ENCODE measurements at places on chromosomes 3 and 15. TPM values are rescaled to one million over a fixed set of nuclear protein-coding genes. Genes with fewer than 3 reads are reported as not detected.

- peak; percentile 86 for DNase-seq
Observed at GRCh38 chr3:106609666-106610301, 741.0 kb upstream of the CBLB start.

ARRDC4 gene
- total RNA-seq, result 33.1 TPM

CPNE9 gene
- not detected for total RNA-seq

DNA sequence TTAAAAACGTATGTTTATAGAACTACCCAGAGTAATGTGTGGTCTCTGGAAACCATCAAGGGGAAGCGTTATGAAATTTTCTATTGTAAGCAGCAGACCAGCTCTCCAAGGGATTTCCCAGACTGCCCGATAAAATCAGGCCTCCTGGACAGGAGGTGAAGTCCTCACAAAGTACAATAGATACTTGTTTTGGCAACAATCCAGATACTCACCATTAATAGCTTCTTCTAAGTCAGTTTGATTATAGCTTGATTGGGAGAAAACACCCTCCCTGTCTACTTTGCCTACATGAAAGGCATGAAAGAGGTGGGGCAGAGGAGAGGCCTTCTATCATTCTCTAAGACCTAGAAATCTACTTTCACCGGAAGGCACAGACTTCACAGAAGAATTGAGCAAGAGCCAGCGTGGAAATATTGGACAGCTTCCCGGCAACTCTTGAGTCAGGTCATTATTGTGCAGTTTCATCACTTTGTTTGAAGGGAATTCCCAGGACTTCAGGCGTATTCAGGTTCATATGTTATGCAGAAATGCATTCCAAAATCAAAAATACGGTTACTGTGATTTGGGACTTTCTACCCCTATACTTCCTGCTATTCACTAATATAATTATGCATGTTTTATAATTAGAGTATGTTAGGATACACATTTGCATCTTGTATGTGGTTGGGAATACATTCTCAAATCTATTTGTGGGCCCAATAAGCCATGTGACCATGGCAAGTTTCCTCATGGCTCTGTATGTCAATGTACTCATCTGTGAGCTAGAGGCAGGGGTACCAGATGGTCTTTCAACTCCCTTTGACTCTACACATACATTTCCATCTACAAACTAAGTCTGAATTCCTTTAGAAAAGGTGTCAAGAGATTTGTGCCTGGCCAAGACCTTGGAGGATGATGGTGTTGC is 103.5 kb downstream of the CD47 start:
- peak; percentile 96 for DNase-seq

DCUN1D1 gene
- 28.5 TPM for total RNA-seq

- no peak for DNase-seq
Observed at GRCh38 chr3:158249183-158249582, 139.3 kb downstream of the RSRC1 start.

DNA sequence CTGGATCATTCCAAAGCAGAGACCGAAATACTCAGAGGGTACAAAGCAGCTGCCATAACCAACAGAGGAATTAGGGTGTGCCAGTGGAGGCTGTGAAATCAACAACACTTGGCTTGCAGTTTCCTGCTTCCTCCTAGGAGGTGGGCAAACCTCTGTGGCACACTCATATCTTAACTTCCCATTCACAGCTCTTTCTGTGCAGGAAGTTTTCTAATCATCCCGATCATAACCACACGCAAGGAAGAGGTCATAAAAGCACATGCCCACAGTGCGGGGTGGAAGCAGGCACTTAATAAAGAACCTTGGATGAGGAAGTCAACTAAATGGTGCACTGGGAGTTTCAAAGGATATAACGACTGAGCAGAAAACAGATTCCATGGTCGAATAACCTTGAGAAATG is 5.1 kb downstream of the SCAMP2 start:
- no peak for DNase-seq

DNA sequence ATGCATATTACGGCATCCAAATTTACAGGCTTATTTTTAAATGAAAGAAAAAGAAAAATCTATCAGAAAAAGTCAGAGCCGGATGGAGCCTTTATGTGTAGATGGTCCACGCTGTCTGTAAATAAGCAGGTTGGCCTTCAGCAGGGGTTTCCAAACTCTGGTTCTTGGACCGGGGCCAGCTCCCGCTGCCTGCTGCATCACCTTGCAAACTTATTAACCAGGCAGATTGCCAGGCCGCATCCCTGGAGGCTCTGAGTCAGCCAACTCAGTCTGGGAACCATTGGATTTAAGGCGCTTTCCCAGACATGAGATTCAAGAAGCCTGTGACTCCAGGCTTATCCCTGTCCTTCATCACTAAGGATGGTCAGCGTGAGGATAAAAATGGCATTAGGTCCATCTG is 212.4 kb downstream of the OPA1 start:
- peak; percentile 62 for DNase-seq

LRRK1 gene
- 6.8 TPM for total RNA-seq

CISH gene
- 1.0 TPM for total RNA-seq

DNA sequence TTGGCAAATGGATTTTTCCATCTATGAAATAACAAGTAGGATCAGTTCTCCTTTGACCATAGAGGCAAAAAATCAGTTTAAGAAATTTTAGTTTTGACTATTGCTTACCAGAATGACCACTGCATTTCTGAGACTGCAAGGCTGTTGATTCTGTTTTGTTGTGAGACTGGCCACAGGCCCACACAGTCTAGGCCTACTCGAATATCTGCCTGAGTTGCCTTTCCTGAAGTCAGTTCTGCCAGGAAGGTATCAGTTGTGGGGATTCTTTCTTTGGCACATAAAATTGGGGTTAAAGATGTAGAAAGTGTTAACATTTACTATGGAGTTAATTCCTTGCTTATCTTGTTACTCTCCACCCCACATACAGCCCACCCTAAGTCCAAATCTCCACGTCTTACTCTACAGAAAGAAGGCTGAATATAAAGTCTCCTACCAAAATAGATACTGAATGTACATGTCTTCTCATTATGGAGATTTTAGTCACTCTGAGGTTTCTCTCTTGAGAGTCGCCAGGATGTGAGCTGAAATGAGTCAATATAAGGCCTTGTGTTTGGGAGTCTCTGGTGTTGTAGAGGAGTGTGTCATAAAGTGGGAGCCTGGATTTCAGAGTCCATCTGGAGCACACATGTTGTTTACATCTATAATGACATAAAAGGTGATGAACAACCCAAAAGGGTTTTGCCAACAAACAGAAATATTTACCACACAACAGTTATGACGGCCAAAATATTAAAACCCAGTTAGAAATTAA is 45.0 kb upstream of the WWTR1 start:
- DNase-seq, result peak; percentile 97

- DNase-seq, result no peak
Observed at GRCh38 chr3:11565932-11566331, 77.8 kb downstream of the VGLL4 start.

DNA sequence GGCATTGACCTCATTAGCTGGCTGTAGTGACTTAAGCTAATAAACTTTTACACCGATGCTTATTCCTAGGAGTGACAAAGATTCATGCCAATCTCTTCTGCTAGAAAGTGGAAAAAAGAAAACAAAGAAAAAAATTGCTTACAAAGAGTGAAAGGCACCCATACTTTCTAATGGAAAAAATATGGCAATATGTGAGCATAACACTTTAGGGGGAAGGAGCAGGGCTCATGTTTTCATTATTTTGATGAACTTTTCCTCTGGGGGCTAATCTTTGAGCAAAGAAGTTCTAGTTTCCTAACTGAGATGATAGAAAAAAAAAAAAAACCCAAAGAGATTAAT is 94.8 kb upstream of the THRB start:
- DNase-seq, result no peak

GRCh38 chr3:156525808-156526207 is 29.1 kb downstream of the SSR3 start:
- DNase-seq, result no peak

- DNase-seq, result peak; percentile 47
Observed at GRCh38 chr3:40780925-40781406, 256.2 kb downstream of the ZNF621 start.

DNA sequence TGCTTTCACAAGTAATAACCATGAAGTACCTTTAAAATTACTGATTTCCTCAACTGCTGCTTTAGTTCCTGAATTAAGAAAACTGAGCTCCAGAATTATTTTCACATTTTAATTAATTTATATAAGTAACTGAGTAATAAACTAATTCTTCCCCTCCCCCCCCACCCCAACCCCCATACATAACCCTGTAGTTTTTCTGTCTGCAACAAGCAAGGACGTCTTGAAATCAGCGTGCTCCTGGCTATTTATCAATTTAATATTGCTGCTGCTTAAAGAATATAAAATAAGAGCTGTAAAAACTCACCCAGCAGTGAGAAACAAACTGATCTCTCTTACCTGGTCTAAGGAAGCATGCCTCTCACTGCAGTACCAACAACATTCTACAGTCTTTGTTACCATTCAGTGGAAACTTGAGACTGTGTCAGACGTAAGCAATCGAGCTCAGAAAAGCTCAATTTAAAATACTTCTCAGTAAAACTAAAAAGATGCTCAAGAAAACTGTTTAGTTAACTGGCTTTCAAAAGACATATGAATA is 121.0 kb downstream of the TFDP2 start:
- peak; percentile 80 for DNase-seq

B3GALNT1 gene
- 3.4 TPM for total RNA-seq

- no peak for DNase-seq
Observed at GRCh38 chr3:87793337-87793877, 265.4 kb downstream of the CGGBP1 start.

DNA sequence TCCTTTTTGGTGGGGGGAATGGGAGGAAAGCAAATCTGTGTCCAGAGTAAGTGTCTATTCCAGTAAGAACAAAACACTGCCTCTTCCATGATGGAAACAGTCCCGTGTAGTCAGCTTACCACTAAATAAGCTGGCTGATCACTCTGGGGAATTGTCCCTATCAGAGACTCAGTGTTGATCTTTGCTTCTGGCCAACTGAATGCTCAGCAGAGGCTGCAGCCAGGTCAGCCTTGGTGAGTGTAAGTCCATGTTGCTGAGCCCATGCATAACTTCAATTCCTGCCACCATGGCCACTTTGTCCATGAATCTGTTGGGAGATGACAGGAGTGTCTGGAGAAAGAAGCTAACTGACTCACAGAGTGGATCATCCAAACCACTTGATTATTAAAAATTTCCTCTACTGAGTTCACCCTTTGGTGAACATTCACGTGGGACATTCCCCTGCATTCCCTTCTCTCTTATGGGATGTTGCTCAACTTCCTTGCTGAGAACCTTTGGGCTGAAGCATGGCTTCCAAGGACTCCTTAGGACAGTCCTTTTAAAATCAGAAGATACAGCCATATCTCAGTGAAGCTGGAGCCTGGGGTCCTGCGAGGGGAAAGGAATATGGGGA is 33.9 kb upstream of the XCR1 start:
- peak; percentile 53 for DNase-seq

DNA sequence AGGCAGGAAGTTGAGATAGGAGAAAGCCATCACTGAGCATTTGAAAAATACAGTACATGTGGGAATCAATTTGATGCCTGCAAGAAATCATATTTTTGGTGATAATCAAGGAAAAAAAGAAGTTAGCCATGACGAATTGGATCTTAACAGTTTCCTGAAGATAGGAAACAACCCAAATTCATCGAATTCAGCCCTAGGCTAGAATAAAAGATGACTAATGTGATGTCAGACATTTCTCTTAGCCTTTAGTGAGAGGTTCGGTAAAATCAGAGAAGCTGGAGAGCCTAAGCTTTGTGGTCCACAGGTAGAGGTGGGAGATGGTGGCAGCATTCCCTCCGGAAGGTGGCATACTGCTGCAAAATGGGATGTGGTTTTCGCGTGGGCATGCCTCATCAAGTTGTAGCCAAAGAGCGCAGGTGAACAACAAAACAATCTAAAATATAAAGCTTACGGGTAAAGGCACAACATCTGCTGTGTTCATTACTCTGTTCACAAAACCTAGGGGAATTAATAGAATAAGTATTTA is 144.1 kb upstream of the ALCAM start:
- no peak for DNase-seq

FBXO40 gene
- not detected for total RNA-seq

DNA sequence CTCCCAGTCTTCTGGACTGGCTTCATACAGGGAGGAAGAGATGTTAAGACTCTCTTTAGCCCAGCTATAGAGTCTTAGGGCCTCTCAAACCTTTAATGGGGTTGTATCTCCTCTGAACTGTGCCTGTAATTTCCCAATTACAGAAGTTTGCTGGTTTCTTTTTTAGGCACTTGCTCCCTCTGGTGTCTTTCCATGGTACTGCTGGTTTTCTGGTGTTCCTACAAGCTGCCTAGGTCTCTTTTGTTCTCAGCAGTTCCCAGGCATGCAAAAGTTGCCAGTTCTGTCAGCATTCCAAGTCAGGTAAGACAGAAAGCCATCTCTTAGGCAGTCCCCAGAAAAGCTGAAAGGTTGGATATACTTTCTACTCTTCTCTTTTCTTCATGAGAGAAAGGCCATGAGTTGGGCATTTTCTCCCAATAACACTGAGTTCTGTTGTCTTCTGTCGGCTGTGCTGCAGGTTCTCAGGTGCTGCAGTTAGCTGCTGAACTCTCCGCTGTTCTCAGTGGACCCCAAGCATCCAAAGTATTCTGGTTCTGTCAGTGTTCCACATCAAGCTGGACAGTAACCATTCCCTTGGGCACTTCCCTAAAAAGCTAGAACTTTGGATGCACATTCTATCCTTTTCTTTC is 54.4 kb upstream of the EHHADH start:
- peak; percentile 56 for DNase-seq

GRCh38 chr3:72461787-72462186 is 386.5 kb downstream of the SHQ1 start:
- DNase-seq, result no peak

DNA sequence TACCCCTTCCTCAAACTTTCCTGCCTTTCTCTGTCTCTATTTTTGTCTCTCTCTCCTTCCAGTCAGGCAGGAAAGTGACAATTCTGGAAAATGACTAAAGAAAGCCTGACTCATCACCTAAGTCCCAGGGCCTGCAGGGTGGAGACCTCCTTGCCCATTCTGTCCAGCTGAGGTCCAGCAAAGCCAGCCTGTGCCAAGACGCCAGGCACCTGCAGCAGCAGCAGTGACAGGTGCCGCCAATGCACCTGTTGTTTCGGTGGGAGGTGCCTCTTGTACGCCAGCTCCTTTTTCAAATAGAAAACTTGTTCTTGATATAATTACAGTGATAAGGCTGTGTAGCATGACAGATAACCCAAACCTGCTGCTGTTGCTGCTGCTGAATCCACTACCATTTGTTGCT is 501.3 kb downstream of the NTRK3 start:
- DNase-seq, result peak; percentile 39

DNA sequence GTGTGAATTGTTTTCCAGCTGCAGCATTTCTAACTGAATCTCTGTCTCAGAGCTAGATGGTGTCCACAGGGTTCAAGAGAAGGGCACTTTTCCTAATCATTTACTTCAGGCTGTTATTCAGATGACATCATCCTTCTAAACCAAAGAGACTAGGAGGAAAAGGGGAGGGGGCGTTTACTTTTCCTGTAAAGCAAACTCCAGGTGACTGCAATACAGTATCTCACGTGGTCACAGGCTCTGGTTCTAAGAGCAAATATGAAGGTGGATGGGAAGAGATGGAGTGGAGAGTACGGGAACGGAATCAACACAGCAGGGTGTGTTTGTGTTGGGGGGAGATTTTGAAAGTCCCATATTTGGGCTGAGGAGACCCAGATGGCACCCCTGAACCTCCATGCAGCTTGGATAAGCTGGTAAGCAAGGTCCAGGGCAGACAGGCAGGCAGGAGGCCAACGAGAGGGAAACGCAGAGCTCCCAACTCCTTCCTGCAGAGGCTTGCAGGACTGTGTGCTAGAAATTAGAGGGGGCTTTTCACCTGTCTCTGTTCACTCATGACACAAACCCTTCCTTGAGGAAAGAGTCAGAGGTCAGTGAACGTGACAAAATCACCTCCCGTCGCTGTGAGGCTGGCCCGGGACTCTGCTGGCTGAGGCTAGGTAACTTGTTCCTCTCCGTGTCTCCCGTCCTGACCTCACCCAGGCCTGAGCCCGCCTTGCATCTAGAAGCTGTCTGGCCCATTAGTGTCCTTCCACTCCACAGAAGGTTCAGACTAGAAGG is 151.2 kb downstream of the OPA1 start:
- no peak for DNase-seq

Measured in GM23248 (cell line).